Left ventricle myocardium superior (tissue), 1 donor: ENCODE measurements at places on chromosomes 11 and 22. TPM values are rescaled to one million over a fixed set of nuclear protein-coding genes. Genes with fewer than 3 reads are reported as not detected.
A peak's percentile ranks its signal among the peaks of the same experiment; 100 is the strongest.

DNA sequence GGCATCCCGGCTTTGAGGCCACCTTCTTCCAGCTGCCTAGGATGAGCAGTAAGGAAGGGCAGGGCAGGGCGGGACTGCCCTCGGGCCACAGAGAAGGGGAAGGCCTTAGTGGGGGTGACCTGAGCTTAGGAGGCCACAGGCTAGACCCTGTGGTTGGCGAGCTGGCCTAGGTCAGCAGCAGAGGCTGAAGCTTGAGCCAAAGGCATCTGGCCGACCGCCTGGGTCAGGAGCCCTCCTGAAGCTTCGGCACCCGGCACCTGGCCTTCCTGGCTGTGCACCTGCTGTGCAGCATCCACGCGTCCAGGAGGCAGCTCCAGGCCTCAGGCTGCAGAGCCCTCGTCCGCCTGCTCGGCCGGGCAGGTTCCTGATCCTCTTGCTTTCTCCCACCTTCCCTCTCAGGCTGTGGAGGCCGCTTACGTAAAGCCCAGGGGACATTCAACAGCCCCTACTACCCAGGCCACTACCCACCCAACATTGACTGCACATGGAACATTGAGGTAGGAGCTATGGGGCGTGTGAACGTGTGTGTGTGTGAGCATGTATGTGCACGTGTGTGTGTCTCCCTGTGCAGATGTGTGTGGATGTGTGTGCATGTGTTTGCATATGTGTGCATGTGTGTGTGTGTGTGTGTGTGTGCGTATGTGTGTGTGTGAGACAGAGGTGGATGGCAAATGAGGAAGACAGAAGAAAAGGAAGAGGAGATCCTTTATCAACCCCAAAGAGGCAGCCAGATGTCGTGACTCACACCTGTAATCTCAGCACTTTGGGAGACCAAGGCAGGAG, 34.9 kb downstream of the ST14 start:
- no peak for DNase-seq

GRCh38 chr11:6197466-6198200, 1.4 kb upstream of the OR52W1 start:
- no peak for DNase-seq

- peak; percentile 35 for DNase-seq
These were observed 34.7 kb upstream of the CLNS1A start for GRCh38 chr11:77672264-77672663.

- DNase-seq, result no peak
These were observed 143.2 kb downstream of the BBOX1 start for GRCh38 chr11:27183672-27184457.

- no peak for DNase-seq
These were observed 1.9 kb downstream of the BID start for GRCh38 chr22:17772249-17772957.

- no peak for DNase-seq
These were observed 1052.9 kb downstream of the NTM start for GRCh38 chr11:132423266-132423665.

GRCh38 chr22:21073023-21073422, 27.3 kb downstream of the LRRC74B start:
- no peak for DNase-seq

GRCh38 chr11:19160847-19161246, 40.9 kb downstream of the CSRP3 start:
- no peak for DNase-seq

- no peak for DNase-seq
These were observed 139.5 kb downstream of the SOX6 start for GRCh38 chr11:16216831-16217230.

DNA sequence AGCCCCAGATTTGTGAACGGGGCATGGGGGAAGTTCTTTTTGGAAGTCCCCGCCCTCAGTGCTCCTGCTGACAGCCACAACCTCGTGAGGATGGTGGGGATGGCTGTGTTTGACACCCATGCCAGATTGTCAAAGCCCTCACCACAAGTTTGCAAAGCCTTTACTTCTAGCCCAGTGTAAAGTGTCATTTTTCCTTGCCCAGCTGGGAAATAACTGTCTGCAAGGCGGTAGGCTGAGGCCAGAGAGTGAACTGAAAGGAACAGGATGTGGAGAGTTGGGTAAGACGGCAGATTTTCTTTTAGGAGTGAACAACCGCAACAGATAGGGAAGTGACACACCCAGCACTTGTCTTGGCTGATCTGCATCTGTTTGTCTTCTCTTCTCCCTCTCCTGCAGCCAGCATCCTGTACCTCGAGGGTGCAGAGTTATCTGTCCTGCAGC, 13.6 kb downstream of the IL17RA start:
- no peak for DNase-seq

GRCh38 chr22:37709445-37709765, 12.6 kb downstream of the TRIOBP start:
- DNase-seq, result no peak

DNA sequence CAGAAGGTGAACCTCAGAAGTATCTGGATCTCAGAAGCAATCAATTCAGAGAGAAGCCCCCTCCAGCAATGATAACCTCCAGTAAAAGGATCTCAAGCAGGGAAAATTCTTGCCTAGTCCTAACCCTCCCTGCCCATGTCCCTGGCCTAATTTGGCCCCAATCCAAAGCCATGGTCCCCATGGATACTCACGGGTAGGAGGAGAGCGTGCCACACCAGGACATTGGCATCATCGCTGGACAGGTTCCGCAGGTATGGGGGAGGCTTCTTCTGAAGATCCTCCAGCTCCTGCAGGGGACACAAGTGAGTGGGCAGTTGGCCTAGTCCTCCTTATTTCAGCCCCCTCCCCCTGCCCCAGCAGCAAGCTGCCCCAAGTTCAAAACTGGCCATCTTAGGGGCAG, 7.3 kb downstream of the UBE2L6 start:
- no peak for DNase-seq

DNA sequence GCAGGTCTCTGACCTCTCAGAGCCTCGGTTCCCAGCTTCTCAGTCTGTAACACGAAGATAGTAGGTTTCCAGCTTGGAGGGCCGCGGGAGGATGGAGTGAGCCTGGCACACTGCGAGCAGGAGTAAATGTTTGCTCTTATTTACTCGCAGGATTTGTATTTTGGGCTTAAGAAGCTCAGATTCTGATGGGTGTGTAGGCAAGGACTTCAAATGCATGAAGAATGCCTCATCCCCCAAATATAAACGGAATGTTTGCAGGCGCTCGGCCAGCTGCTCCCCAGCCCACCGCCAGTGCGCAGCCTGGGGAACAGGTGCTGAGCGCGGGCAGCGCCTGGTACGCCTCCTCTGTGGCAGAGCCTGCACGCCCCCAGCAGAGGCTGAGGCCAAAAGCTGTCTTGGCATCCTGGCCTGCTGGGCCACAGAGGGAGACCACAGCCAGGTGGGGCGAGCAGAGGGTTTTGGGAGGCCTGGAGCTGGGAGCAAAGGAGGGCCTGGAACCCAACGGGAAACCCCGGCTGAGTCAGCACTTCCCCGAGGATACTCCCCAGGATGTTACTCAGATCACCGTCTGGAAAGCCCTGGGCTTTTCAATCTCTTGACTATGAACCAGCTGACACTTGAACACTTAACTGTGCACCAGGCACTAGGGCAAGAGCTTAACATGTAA, 9.4 kb downstream of the EHD1 start:
- peak; percentile 45 for DNase-seq

GRCh38 chr22:49433717-49434611, 393.7 kb downstream of the BRD1 start:
- DNase-seq, result no peak

GRCh38 chr11:90646266-90646665, 423.4 kb upstream of the CHORDC1 start:
- no peak for DNase-seq

DNA sequence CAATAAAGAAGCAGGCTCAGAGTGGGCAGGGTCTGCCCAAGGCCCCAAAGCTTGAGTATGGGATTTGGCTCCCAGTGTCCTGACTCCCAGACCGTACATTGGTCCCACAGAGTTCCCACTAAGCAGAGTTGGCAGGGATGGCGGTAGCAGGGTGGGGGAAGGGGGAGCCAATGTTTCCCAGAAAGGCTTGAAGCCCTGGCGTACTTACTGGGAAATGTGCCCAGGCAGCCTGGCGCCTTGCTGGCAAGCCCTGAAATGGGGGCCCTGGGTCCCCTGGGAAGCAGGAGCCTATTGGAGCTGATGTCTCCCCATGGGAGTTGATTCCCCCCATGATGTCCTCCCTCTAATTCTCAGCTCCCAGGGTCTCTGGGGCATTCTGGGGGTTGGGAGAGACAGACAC, 9.3 kb downstream of the ARHGEF17 start:
- DNase-seq, result peak; percentile 88

DNA sequence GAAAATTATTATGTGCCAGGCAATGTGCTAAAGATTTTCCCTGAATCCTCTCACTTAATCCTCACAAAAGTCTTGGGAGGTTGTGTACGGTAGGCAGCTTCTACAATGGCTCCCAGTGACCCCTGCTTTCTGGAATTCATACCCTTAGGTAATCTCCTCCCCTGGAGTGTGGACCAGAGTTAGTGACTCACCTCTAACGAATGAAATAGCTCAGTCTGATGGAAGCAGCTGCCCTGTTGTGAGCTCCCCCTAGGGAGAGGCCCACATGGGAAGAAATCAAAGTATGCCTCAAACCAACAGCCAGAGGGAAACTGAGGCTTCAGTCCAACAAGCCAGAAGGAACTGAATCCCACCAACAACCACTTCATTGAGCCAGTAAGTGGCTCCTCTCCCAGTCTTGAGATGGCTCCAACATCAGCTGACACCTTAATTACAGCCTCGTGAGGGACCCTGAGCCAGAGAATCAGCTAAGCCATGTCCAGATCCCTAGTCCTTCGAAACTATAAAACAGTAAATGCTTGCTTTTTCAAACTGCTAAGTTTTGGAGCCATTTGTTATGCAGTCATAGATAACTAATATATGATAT, 98.9 kb upstream of the ISX start:
- no peak for DNase-seq

- DNase-seq, result no peak
These were observed 73.2 kb upstream of the CLDN5 start for GRCh38 chr22:19597399-19597735.

- DNase-seq, result no peak
These were observed 1185.4 kb downstream of the LRRC4C start for GRCh38 chr11:40274017-40274416.

GRCh38 chr11:69299023-69299461, 5.1 kb downstream of the MYEOV start:
- no peak for DNase-seq

GRCh38 chr11:67167091-67167490, 48.0 kb downstream of the KDM2A start:
- DNase-seq, result no peak

- DNase-seq, result no peak
These were observed 10.5 kb downstream of the COMMD9 start for GRCh38 chr11:36278531-36279282.

GRCh38 chr11:75689863-75690609, 21.2 kb upstream of the MAP6 start:
- DNase-seq, result no peak

DNA sequence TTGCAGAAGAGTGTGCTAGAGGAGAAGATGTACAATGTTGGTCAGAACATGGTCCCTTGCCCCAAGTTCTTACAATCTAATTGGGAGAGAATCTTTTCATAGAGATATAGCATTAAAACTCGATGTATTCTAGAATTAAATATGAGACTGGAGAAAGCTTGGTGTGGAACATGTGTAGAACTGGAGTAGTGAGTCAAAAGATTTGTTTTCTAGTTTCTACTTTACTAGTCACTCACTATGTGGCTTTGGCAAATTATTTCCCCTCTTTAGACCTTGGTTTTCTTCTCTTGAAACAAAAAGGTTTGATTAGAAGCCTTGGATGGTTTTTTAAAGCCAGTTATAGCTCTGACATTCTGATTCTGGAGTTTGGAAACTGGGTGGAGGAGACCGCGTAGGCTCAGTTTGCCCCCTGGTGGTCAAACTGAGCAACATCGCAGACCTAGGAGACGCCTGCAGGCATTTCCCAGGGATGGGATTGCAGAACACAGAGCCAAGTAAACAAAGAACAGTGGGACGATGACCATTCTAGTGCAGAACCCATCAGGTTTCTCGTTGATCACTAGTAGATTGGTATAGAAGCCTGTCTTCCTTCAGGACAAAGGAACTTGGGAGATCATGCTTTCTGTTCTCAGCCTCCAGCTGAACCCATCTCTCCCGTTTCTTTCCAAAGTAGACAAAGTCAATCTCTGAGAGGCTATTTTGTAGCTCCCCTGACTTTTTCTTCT, 8.5 kb upstream of the CHRDL2 start:
- peak; percentile 52 for DNase-seq

- no peak for DNase-seq
These were observed 159.1 kb upstream of the NECTIN1 start for GRCh38 chr11:119888119-119888518.

GRCh38 chr22:26702906-26703830, 45.8 kb downstream of the MIAT start:
- no peak for DNase-seq

DNA sequence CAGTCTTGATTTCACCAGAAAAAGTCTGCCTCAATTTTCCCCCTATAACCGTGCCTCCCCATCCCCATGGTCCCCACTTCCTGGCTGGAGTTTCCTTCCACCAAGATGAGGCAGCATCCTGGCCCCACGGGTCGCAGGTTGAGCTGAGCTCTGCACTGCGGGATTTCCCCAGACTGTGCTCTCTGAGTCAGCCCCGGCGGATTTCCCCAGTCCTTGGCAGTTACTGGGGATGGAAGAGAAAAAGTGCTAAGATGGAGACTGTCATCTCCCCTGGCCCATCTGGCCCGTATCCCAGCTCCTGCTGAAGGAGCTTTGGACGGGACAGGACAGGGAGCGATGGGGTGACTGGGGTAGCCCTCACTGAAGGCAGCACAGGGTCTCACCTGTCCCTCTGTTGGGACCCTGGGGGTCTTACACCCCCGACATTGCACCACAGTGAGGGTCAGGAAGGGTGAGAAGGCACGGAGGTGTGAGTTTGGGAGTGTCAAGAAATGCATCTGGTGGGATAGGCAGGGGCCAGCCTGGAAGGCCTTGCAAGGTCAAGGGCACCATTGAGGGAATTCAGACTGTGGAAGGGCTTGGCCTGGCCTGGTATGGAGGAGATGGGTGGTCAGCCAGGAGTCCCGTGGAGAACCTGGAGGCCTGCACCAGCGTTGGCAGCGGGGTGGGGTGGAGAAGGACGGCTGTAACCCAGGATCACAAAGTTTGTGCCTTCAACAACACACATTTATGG, 36.5 kb downstream of the NADSYN1 start:
- peak; percentile 13 for DNase-seq

Gene TEX54
- total RNA-seq, result not detected

Gene NECTIN1
- total RNA-seq, result 20.6 TPM

Gene WT1
- total RNA-seq, result 2.6 TPM

Gene ACTN3
- total RNA-seq, result not detected

Gene SSH3
- 18.7 TPM for total RNA-seq

Gene TUB
- 22.3 TPM for total RNA-seq

Gene OR51B2
- total RNA-seq, result not detected

Gene C11orf42
- not detected for total RNA-seq

Gene FAM118A
- 20.7 TPM for total RNA-seq

Gene SEC14L3
- not detected for total RNA-seq

Gene KLHDC7B
- total RNA-seq, result not detected

Gene OR10A5
- total RNA-seq, result not detected

Gene EHF
- total RNA-seq, result 2.7 TPM

Gene PEX16
- total RNA-seq, result 8.6 TPM

Gene MCAM
- total RNA-seq, result 44.7 TPM

Gene PATE4
- not detected for total RNA-seq

Gene GDPD4
- total RNA-seq, result not detected

Gene OR5B21
- total RNA-seq, result not detected

Gene LRRC75B
- 6.9 TPM for total RNA-seq

Gene TRMU
- total RNA-seq, result 44.0 TPM

Gene RIC3
- 14.1 TPM for total RNA-seq
